ENCODE measurements at places on chromosomes 7 and 10. TPM values are rescaled to one million over a fixed set of nuclear protein-coding genes. Genes with fewer than 3 reads are reported as not detected.

The URGCP gene
- polyA plus RNA-seq, result 31.0 TPM

The EGR2 gene
- 0.13 TPM for polyA plus RNA-seq

The KNDC1 gene
- polyA plus RNA-seq, result not detected

The SEMA3D gene
- polyA plus RNA-seq, result not detected

The GPNMB gene
- polyA plus RNA-seq, result 0.66 TPM

The ANKRD30A gene
- polyA plus RNA-seq, result not detected

Data from CD4-positive, CD25-positive, alpha-beta regulatory T cell (primary cell).